Activated CD4-positive, alpha-beta T cell treated with anti-CD3 and anti-CD28 coated beads, Interleukin-2, amount 50 U/mL, for 16 hours (primary cell): ENCODE measurements at places on chromosomes 11 and 22.
A peak's percentile ranks its signal among the peaks of the same experiment; 100 is the strongest.

DNA sequence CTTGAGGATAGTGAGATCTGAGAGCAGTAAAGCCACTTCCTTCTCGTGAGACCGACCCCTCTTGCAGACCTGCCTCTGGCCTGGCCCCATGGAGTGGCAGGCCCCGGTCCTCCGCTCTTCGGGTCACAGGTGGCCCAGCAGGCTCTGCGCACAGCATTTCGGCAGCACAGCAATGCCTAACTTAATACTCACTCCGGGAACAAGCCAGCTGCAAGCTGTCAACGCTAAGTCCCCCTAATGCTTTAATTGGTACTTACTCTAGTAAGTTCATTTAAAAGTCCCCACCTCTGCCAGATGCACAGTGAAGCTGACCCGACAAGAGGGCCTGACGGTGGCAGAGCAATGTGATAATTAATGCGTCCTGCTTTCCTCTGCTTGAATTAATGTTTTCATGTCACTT is 349.3 kb upstream of the B3GAT1 start:
- no peak for DNase-seq

- DNase-seq: no peak
These were observed 200.6 kb downstream of the DBX1 start for GRCh38 chr11:19959648-19960059.

- DNase-seq: no peak
These were observed 5.3 kb downstream of the PPM1F start for GRCh38 chr22:21947040-21948014.

- DNase-seq: no peak
These were observed 584 bp downstream of the NOX4 start for GRCh38 chr11:89490602-89490980.

- DNase-seq: peak; percentile 80
These were observed 1.1 kb downstream of the TM7SF2 start for GRCh38 chr11:65112546-65113360.

GRCh38 chr11:102201776-102202175 is 91.5 kb downstream of the YAP1 start:
- DNase-seq: no peak

- DNase-seq: no peak
These were observed 17.5 kb upstream of the ACCSL start for GRCh38 chr11:44029977-44030911.

DNA sequence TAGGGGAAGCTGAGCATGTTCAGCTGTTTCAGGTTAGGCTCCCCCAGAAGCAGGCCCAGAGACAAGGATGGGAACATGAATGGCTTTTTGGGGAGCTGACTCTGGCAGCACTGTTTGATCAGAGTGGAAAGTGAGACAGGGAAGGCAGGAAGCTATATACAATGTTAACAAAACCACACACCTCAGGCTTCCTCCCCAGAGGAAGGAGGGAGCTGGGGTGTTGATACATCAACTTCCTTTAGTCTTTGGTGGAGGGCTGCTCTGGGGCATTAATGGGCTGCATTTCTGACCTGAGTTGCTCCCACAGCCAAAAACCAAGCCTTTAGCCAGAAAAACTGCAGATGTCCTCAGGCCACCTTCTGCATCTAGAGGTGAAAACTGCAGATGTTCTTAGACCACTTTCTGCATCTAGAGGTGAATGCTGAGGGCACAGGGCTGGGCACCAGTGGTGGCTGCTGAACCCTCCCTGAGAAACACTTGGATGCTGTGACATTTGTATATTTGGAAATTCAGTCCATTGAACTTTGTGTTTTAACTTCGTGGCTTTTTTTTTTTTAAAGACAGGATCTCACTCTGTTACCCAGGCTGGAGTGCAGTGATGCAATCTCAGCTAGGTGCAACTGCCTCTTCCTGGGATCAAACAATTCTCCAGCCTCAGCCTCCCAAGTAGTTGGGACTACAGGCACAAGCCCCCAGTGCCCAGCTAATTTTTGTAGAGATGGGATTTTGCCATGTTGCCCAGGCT is 49.9 kb downstream of the KIAA1671 start:
- peak; percentile 31 for DNase-seq

- no peak for DNase-seq
These were observed 7.2 kb downstream of the PIWIL4 start for GRCh38 chr11:94574193-94574961.

- no peak for DNase-seq
These were observed 131.4 kb upstream of the UBASH3B start for GRCh38 chr11:122523846-122524805.

DNA sequence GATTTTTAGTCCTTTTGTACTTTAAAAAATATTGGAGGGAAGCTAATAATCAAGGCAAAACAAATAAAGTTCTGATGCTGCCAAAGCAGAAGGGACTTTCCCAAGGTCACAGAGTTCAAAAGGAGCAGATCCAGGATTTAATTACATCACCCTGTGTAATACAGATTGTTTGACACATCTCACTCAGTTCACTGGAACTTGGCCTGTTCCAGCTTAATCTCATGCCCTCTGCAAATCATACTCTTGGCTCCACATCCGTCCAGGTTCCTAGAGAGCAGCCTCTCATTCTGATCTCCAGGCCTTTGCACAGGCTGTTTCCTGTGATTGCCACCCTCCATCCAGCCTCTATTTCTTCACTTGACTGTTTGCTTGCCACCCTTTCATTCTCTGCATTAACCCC is 151.7 kb downstream of the SPON1 start:
- DNase-seq: no peak

DNA sequence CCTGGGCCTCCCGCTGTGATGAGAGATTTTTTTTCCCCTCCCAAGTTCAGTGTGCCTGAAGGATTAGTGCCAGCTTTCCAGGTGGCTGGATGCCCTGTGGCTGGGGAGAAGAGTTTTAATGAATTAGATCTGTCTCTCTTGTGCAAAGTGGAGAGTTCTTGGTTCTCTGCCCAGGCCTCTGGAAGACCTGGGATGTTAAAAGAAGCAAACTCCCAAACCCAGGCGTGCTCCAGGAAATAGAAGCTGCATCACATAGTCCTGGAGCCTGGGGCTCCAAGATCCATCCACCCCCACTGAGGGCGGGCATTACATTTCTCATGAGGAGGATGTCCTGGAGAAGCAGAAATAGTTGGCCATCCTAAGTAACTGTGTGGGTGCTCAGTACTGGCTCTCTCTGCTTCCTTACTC is 30.6 kb downstream of the SDHAF2 start:
- DNase-seq: no peak

GRCh38 chr11:68775951-68776388 is 24.6 kb upstream of the TESMIN start:
- no peak for DNase-seq

DNA sequence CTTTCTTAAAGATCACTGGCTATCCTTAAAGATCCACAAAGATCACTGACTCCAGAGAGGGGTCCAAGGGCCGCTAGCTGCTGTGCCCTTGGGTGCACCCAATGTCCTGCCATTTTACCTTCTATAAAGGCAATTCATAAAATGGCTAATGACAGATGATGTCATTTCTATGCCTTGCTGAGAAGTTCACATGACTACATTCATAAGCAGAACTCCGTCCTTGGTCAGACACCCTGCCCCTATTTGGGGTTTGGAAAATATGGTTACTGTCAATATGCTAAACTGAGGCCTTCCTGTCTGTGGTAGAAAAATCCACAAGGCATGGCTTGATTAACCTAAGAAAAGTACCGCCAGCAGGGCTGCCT is 60.9 kb upstream of the BMAL1 start:
- peak; percentile 47 for DNase-seq

DNA sequence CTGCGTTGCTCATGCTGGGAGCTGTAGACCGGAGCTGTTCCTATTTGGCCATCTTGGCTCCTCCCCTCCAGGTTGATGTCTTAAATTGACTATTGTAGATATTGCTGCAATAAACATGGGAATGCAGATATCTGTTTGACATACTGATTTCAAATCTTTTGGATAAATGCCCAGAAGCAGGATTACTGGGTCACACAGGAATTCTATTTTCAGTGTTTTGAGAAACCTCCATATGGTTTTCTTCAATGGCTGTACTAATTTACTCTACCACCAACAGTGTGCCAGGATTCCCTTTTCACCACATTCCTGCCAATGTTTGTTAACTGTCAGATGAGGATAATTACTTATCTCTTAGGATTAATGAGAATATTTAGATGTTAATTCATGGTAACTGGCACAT is 467.0 kb downstream of the LUZP2 start:
- DNase-seq: no peak
